ENCODE measurements at places on chromosomes 13 and 19.

DNA sequence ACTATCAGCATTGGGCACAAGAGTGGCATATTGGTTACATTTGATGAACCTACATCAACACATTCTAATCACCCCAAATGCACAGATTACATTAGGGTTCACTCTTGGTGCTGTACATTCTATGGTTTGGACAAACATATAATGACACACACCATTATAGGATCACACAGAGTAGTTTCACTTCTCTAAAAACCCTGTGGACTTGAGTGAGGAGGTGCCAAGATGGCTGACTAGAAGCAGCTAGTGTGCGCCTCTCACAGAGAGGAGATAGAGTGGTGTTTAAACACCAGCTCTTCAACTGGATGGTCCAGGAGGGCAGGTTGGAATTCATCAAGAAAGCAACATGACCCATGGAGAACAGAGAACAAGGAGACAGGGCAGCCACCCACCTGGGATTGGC, 265.6 kb downstream of the TDRD3 start:
- no peak for DNase-seq

GRCh38 chr13:20991741-20992520, 69.5 kb downstream of the LATS2 start:
- no peak for DNase-seq

DNA sequence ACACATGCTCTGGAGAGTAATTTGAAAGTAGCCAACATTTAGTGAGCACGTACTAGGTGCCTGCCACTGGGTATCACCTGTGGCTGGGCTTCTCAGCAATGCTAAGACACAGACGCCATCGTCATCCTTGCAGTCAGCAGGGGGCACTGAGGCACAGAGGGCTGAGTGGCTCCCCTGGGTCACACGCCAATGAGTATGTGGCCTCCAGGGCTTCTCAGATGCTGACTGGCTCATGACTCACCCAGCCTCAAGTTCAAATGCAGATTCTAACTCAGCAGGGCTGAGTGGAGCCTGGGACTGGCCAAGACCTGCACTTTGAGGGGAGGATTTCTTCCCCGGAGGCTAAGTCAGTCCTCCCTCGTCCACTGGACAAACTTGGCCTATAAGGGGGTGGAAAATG, 115.1 kb upstream of the CACNA1A start:
- DNase-seq: peak; percentile 75

DNA sequence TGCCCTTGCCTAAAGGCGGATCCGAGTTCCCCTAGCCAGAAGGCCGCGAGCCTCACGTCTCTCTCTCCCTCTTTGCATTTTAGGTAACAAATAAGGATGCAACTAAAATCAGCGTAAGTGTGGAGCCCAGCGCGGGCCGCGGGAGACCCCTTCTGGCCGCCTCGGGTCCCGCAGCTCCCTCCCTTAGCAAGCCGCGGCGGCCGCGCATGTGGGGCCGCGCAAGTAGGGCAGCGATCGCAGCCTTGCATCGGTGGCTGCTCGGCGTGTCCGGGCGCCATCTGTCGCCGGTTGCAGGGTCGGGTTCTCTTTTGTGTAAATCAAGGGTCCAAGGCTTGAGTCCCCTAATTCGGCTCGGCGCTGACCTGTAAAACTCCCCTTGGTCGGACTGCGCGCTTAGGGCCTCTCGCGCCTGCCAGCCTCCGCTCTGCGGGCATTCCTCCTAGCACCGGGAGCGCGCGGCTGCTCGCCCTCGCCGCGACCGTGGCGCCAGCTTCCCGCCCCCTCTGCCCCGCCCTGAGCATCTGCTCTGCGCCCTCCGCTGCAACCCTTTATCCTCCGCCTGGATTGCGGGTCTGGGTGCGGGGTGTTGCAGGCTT, 2.7 kb downstream of the VSTM2B start:
- DNase-seq: peak; percentile 80

DNA sequence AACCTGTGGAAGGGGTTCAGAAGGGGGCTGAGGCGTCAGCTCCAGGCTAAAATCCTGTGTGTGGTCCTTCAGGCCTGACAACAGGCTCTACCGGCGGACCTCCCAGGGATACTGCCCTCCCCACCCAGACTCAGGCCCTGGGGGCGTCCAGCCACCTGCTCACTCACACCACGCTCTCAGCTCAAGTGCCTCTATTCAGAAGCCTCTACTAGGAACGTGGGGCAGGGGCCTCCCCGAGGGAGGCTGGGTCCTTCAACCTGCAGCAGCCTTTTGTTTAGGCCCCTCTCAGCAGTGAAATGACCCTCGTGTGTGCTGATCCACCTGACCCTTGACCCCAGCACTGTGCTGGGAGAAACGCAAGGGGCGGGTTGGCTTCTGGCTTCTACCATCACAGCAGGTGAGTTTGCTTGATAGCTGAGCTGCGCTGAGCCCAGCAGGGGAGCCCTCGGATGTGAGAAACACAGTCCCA, 10.6 kb downstream of the PLPP2 start:
- DNase-seq: no peak

GRCh38 chr13:26942184-26942583, 181.6 kb upstream of the GPR12 start:
- DNase-seq: no peak

- no peak for DNase-seq
Measured at GRCh38 chr13:46640843-46641242, 87.9 kb downstream of the LRCH1 start.
